ENCODE measurements at places on chromosomes 4 and X.

- no peak for DNase-seq
Observed at GRCh38 chr4:38931125-38931524, 63.5 kb downstream of the FAM114A1 start.

DNA sequence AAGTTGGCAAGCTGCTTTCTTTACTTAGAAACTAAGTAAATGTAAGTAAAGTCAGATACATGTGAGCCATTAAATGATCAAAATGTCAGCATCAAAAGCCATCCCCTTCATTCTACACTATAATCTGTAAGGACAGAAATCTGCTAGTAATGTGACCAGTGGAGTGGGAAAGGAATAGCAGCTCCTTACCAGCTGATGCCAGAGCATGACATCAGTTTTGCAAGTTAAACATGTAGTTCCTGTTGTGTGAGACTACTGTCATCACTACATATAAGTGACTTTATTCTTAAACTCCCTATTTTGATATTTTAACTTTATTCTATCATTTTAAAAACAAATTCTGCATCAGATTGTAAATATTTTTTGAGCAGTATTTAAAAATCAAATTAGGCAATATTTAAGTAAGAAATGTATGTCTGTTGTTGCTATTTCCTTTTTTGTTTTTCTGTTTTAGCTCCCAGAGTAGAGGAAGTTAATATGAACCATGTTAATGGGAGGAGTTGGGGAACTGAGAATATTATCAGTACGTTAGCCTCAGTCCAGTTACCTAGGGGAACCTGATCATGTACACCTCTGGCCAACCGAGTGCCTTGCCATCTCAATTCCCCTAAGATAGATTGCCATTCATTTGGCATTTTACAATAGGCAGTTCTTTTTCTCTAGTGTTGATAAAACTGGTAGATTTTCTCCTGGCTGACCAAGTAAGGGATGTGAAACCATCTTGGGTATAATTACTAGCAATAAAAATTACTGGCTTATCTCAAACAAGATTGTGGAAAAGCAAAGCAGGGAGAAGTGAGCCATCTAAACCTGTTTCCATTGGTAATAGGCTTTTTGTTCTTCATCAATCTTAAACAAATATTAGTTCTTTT, 34.7 kb downstream of the CCNI start:
- no peak for DNase-seq

GRCh38 chr4:88675543-88675942, 22.1 kb downstream of the NAP1L5 start:
- DNase-seq: no peak

DNA sequence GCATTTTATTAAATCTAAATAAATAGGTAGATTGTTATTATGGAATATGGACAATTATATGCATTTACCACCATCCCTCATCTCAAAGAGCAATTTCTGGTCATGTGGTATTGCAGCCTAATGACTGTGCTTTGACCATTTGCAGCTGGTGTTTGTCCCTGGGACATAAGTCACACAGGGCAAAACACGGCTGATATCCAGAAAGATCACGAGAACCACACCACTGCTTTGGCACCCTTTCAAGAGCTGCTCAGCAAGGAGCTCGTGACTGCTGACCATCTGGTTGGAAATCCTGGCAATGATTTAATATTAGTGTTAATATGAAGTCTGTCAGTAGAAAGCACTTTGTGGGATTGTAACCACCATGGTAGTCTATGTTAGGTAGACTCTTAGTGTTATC, 545.0 kb downstream of the GBA3 start:
- no peak for DNase-seq

- DNase-seq: no peak
Observed at GRCh38 chr4:113447061-113447460, 314.5 kb downstream of the CAMK2D start.

DNA sequence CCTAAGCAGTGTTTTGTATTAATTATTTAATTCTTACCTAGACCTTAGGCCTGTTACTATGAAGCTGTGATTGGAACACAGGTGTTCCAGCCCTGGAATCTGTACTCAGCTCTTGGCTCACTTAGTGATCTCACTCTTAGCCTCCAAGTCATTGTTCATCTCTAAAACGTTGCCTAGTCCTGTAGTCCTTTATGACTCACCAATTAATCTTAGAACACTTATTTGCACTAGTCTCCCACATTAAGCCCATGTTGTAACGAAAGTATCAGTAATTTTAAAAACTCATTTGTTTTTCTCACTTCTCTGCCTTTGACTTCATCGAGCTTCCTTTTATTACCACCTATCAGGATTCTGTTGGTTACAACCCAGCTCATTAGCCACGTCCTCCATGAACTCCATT, 1224.7 kb upstream of the TENM3 start:
- DNase-seq: no peak

- DNase-seq: no peak
Observed at GRCh38 chrX:72294497-72294896, 11.2 kb downstream of the CITED1 start.

GRCh38 chr4:72410158-72410557, 158.9 kb downstream of the ADAMTS3 start:
- no peak for DNase-seq

- DNase-seq: no peak
Observed at GRCh38 chr4:170591076-170591475, 501.3 kb upstream of the AADAT start.

GRCh38 chr4:108846568-108846967, 83.7 kb upstream of the ETNPPL start:
- DNase-seq: no peak

DNA sequence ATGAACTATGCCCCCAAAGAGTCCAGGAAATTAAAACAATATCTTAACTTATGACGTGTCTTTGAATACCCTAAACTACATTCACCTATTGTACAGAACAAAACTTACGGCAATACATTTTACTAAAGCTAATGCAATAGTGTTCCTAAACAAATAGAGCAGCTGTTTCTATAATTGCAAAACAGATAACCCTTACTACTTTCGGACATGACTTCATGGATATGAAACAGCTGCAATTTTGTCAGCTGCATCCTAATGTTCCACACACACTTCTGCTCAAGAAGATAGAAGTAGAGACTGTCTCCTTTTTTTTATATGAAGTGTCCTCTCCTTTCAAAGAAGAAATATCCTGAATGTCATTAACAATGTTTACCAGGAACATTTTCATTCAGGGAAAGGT, 174.9 kb downstream of the ACTRT1 start:
- DNase-seq: no peak

- no peak for DNase-seq
Observed at GRCh38 chr4:186726426-186727168, 2.9 kb upstream of the FAT1 start.

- no peak for DNase-seq
Observed at GRCh38 chrX:106467943-106468342, 143.8 kb upstream of the RADX start.

GRCh38 chr4:76799718-76800117, 98.2 kb downstream of the SOWAHB start:
- DNase-seq: no peak

DNA sequence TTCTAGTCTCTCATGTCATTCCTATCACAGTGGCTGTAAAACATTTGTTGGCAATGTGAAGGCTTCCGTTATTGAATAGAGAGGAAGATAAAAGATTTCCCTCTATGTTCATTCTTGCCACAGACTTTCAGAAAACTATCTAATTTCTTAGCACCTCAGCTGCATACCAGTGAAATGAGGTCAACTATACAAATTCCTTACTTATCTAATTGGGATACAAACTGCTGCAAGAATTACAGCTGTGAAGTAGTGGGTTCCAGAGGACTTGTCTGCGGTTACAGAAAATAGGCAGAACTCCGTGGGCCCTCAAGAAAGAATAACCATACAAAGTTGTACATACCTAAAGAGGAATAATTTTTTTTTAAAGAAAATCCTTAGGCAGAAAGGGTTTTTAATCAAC, 175.8 kb downstream of the PPP1R2C start:
- no peak for DNase-seq

- peak; percentile 86 for DNase-seq
Observed at GRCh38 chr4:151362404-151363164, 37.2 kb upstream of the SH3D19 start.

DNA sequence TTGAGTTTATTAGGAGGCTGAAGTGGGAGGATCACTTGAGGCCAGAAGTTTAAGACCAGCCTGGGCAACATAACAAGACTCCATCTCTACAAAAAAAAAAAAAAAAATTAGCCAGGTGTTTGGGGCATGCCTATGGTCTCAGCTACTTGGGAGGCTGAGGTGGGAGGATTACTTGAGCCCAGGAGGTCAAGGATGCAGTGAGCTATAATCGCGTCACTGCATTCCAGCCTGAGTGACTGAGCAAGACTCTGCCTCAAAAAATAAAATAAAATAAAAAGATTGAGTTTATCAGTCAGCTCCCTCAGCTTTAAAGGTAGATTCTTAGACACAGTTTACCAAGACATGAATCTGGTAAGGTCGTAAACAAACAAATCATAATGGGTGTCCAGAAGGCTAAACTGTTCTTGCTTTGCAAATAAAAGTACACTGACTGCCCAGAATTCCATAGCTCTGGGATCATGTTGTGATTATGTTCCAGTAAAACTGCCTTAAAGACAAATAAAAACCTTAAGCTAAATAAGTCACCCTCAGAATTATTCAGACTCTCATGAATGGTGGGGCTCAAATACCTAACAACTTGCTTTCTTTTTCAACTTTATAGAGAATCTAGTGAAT, 18.7 kb downstream of the APOO start:
- no peak for DNase-seq

GRCh38 chr4:187606581-187606980, 389.0 kb upstream of the ZFP42 start:
- DNase-seq: peak; percentile 60

GRCh38 chr4:137367620-137368019, 164.7 kb downstream of the PCDH18 start:
- DNase-seq: peak; percentile 71

- DNase-seq: no peak
Observed at GRCh38 chrX:13285693-13286092, 34.2 kb downstream of the ATXN3L start.

- no peak for DNase-seq
Observed at GRCh38 chr4:164550989-164551712, 202.8 kb upstream of the SMIM31 start.

DNA sequence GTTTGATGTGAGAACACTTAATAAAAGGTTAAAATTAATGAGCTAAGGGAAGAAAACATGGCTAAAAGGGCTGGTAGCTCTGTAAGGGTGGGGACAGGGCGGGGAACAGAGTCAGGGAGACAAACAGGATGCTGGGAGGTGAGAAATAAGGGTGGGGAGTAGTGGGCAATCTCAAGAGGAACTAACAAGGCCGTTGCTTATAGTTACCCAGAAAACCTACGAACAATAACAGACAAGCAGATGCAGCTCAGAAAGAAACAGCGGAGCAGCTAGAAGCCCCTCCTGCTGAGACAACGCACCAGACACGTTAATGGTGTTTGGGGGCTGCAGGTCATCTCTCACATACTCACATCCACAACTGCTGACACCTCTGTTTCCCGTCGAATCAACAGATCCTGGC, 9.7 kb upstream of the KLF3 start:
- DNase-seq: no peak

GRCh38 chrX:26845056-26845455, 618.1 kb downstream of the PPP4R3C start:
- DNase-seq: peak; percentile 53

DNA sequence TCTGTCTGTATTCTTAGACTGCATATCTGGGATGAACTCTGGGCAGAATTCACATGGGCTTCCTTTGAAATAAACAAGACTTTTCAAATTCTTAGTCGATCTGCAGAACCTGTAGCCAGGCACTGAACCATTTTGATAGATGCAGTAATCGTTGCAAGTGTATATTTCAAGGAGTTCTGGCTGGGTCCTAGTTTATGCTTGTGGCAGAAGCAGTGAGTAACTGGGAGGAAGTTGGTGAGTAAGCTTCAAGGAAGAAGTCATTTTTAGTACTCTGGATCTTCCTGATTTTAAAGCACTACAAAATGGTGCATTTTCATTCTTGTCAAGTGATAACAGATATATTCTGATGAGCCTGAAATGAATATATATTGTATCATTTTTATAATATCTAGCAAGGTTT, 9.5 kb downstream of the HPRT1 start:
- no peak for DNase-seq

- no peak for DNase-seq
Observed at GRCh38 chr4:139902321-139903320, 237.0 kb downstream of the MGST2 start.

DNA sequence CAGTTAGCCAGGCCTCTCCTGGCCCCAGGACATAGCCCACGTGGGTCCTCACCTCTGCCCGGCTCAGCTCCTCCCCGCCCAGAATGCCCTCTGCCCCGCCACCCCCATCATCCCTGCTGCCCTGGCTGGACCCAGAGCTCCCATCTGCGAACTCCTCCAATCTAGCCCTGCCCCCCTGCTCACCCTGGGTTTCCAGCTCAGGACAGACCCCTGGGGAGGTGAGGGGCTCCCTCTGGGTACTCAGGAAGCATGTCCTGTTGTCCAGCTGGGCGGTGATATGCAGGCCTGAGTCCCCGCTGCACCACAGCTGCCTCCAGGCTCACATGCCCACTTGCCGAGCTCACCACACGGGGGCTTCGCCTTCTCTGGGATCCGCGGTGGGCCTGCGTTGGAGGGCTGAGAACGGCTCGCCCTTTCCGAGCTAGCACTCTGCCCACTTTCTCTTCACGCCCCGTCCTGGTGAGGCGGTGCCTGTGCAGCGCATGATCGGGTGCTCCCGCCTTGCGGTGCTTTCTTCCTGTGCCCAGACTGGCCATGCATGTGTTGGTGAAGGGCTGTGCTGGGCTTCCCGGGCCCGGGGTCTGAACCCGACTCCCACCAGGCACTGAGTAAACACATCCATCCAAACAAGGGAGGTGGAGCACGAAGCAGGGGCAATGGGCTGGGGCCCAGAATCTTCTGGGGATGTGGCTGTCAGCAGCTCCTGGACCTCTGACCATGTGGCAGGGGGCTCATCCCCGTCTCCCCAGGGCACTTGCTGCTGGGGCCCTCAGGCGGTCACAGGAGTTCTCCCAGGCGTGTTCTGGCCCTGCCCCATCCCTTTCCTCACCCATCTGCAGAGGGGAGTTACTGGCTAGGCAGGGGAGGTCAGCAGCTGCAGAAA, 74.3 kb downstream of the RGS12 start:
- DNase-seq: no peak

GRCh38 chrX:63012574-63012973, 338.6 kb downstream of the SPIN4 start:
- DNase-seq: no peak

- no peak for DNase-seq
Observed at GRCh38 chr4:7423801-7424552, 10.8 kb downstream of the PSAPL1 start.

DNA sequence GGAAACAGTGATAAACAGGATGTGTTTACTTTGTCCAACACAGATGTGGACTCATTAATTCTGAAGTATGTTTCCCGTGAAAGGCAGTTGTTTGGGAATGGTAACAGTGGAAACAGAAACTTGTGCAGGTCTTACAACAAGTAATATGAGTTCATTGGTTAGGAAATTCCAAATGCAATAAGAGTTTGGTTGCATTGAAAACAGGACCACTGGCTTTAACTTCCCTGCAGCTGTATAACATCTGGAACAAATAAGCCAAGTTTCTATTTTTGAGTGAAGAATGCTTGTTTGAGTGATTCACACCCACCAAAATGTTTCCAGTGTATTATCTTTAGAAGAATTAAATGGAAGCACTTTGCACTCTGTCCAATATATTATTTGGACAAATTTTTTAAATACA, 82.4 kb upstream of the BMP3 start:
- DNase-seq: peak; percentile 4

- no peak for DNase-seq
Observed at GRCh38 chr4:155624478-155624877, 42.2 kb upstream of the GUCY1A1 start.

All from fibroblast of the conjunctiva (primary cell).